ENCODE measurements at places on chromosomes 7 and 10.
A peak's percentile ranks its signal among the peaks of the same experiment; 100 is the strongest.

DNA sequence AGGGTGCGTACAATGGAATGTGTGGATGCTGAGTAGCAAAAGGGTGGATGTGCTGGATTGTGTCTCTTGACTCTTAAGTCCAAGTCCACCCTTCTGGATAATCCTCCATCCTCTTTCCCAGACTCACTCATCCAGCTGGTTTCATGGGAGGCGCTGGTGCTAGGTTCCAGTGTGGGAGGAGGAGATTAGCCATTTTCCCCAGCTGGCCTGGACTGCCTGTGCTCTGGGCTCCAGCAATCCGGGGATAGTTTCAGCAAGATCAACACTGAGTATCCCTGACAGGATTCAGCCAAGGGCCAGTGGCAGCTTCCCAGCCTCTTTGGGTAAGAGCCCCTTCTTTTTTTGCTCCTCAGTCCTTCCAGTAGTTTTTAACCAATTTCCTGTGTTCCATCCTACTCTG is 21.6 kb upstream of the TRIL start:
- no peak overlapping the region for H3K4me3 ChIP-seq
- peaks cover 18% of the 10 kb centered on the region for H3K4me1 ChIP-seq
- no peaks in the 10 kb centered on the region for H3K36me3 ChIP-seq

- no peak overlapping the region for H3K27ac ChIP-seq
- no peaks in the 10 kb centered on the region for H3K36me3 ChIP-seq
- H3K4me3 ChIP-seq, result no peak overlapping the region
- H3K27me3 ChIP-seq, result no peaks in the 10 kb centered on the region
- DNase-seq, result no peak
Measured at GRCh38 chr7:112071856-112072255, 134.3 kb downstream of the DOCK4 start.

- no peaks in the 10 kb centered on the region for H3K36me3 ChIP-seq
- peak overlapping the region; percentile 82 for H3K4me3 ChIP-seq
- no peak for DNase-seq
- no peak overlapping the region for H3K27ac ChIP-seq
- H3K4me1 ChIP-seq, result peaks cover 21% of the 10 kb centered on the region
Measured at GRCh38 chr10:99658622-99659030, 683 bp upstream of the ENTPD7 start.

DNA sequence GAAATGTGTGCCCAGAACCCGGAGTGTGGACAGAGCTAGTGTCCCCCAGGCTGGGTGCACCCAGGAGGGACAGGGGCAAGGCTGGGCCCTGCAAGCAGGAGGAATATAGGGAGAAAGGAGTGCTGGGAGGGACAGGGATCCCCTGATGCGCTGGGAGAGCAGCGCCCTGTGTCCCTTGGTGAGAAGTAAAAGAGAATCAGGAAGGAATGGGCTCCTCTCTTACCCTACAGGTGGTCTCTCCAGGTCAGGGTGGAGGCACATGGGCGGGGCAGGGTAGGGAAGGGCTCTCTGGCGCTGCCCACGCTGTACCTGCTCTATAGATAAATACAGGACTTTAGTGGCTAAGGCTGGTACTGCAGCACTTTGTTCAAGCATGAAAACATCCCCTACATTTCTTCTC is 753.8 kb downstream of the GRID1 start:
- no peak overlapping the region for H3K27ac ChIP-seq
- DNase-seq, result peak; percentile 82
- no peaks in the 10 kb centered on the region for H3K4me1 ChIP-seq
- H3K27me3 ChIP-seq, result no peaks in the 10 kb centered on the region

GRCh38 chr7:28054531-28055160 is 125.9 kb downstream of the JAZF1 start:
- no peak overlapping the region for H3K27ac ChIP-seq
- H3K4me1 ChIP-seq, result peaks cover 18% of the 10 kb centered on the region
- DNase-seq, result no peak
- H3K27me3 ChIP-seq, result no peaks in the 10 kb centered on the region
- H3K4me3 ChIP-seq, result no peak overlapping the region

DNA sequence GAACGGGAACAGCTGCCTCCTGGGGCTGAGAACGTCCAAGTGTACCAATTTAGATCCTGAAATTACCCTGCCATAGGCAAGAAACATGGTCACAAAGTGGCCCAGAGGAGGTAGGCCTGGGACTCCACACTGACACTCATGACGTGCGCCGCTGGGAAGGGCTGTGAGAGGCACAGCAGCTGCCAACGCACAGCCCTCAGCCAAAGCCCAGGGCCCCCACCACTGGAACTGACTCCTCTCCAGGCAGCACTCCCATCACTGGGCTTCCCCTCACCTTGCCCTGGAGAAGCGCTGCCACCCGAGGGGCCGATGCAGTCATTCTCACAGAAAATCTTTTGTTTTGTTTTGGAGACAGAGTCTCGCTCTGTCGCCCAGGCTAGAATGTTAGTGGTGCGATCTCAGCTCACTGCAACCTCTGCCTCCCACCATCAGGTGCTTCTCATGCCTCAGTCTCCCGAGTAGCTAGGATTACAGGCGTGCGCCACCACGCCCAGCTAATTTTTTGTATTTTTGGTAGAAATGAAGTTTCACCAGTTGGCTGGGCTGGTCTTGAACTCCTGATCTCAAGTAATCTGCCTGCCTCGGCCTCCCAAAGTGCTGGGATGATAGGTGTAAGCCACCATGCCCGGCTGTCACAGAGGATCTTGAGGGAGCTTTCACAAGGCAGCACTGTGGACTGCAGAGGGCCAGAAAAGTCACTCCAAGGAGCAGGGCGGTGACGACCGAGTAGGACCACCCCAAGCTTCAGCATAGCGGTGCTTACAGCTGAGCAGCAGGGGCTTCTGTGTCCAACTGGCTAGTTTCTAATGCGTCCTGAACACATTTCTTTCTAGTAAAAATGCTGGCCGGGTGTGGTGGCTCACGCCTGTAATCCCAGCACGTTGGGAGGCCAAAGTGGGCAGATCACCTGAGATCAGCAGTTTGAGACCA is 13.5 kb downstream of the GUSB start:
- H3K4me1 ChIP-seq, result no peaks in the 10 kb centered on the region
- no peaks in the 10 kb centered on the region for H3K27me3 ChIP-seq
- no peak for DNase-seq
- no peak overlapping the region for H3K27ac ChIP-seq
- peaks cover 100% of the 10 kb centered on the region for H3K36me3 ChIP-seq

- H3K4me3 ChIP-seq, result no peak overlapping the region
- H3K36me3 ChIP-seq, result no peaks in the 10 kb centered on the region
- DNase-seq, result no peak
Measured at GRCh38 chr7:17489961-17490360, 191.5 kb downstream of the AHR start.

- H3K27ac ChIP-seq, result no peak overlapping the region
- H3K4me3 ChIP-seq, result no peak overlapping the region
- H3K36me3 ChIP-seq, result no peaks in the 10 kb centered on the region
- no peaks in the 10 kb centered on the region for H3K27me3 ChIP-seq
Measured at GRCh38 chr10:47458466-47459154, 25.3 kb downstream of the ANXA8 start.

- H3K4me1 ChIP-seq, result no peaks in the 10 kb centered on the region
- H3K4me3 ChIP-seq, result no peak overlapping the region
- no peak overlapping the region for H3K27ac ChIP-seq
- no peaks in the 10 kb centered on the region for H3K36me3 ChIP-seq
Measured at GRCh38 chr10:105210546-105210945, 569.5 kb downstream of the SORCS3 start.

- H3K36me3 ChIP-seq, result peaks cover 45% of the 10 kb centered on the region
- H3K4me3 ChIP-seq, result no peak overlapping the region
- peak overlapping the region; percentile 88 for H3K27ac ChIP-seq
- H3K4me1 ChIP-seq, result peaks cover 63% of the 10 kb centered on the region
- no peak for DNase-seq
Measured at GRCh38 chr10:72334196-72334824, 20.4 kb downstream of the DNAJB12 start.

DNA sequence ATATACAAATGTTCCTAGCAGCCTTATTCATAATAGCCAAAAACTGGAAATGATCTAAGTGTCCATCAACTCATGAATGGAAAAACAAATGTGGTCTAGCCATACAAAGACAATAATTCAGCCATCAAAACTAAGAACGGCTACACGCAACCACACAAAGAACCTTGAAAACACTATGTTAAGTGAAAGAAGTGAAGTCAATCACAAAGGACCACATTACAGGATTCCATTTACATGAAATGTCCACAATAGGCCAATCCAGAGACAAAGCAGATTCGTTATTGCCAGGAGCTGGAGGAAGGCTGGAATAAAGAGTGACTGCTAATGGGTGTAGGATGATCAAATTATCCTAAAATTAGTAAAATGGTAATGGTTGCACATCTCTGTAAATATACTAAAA is 21.1 kb downstream of the MKRN1 start:
- H3K36me3 ChIP-seq, result peaks cover 93% of the 10 kb centered on the region
- no peaks in the 10 kb centered on the region for H3K4me1 ChIP-seq
- no peak for DNase-seq
- H3K4me3 ChIP-seq, result no peak overlapping the region

DNA sequence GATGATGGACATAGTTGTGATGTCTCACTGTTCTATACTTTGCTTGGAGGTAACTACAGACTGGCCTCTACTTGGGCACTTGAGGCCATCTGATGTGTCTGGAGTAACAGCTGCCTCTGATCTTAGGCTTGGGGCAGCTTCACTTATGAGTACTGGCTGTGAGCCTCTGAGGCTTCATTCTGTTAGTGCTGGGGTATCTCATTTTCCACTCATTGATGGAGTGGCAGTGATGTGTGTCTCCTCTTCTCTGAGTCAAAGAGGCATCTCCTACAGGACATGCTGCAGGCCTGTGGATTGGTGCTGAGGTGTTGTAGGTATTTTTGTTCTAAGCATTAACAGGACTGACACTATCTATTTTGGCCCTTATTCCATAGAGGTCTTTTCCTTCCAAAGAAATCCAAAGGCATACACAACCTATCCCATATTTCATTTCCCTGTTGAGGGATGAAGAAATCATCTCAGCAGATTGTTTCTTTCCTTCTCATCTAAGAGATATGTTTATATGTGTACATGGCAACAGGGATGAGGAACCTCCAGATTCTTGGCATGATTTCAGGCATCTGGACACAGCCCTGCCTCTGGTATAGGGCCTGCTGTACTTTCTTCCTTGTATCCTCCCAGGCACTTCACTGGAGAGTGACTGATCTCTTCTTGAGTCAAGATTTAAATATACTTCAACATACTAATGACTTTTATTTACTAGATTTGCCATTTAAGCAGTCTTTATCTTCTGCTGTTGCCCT is 65.7 kb upstream of the NOBOX start:
- DNase-seq, result no peak
- no peaks in the 10 kb centered on the region for H3K27me3 ChIP-seq
- H3K36me3 ChIP-seq, result no peaks in the 10 kb centered on the region
- H3K27ac ChIP-seq, result no peak overlapping the region
- peaks cover 8% of the 10 kb centered on the region for H3K4me1 ChIP-seq
- H3K4me3 ChIP-seq, result no peak overlapping the region

GRCh38 chr7:114819616-114820362 is 102.1 kb upstream of the MDFIC start:
- H3K36me3 ChIP-seq, result no peaks in the 10 kb centered on the region
- H3K4me1 ChIP-seq, result peaks cover 42% of the 10 kb centered on the region
- no peak for DNase-seq
- H3K27ac ChIP-seq, result peak overlapping the region; percentile 68
- H3K4me3 ChIP-seq, result no peak overlapping the region

DNA sequence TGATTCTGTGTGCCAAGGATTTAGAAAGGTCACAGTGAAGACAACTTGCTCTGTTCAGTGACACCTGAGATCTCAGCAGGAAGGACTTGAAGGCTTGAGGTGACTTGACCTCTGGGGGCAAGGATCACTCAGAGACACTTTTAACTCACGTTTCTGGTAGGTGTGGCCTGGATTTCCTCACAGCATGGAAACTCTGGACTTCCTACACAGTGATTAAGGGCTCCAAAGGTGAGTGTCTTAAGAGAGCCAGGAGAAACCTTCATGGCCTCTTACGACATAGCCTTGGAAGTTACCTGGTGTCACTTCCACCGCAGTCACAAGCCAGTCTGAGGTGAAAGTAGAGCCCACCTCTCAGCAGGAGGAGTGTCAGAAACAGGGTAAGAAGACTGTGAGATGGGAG is 38.1 kb upstream of the ADO start:
- DNase-seq, result no peak
- H3K4me1 ChIP-seq, result peaks cover 7% of the 10 kb centered on the region
- no peak overlapping the region for H3K4me3 ChIP-seq
- H3K27me3 ChIP-seq, result no peaks in the 10 kb centered on the region
- no peak overlapping the region for H3K27ac ChIP-seq

DNA sequence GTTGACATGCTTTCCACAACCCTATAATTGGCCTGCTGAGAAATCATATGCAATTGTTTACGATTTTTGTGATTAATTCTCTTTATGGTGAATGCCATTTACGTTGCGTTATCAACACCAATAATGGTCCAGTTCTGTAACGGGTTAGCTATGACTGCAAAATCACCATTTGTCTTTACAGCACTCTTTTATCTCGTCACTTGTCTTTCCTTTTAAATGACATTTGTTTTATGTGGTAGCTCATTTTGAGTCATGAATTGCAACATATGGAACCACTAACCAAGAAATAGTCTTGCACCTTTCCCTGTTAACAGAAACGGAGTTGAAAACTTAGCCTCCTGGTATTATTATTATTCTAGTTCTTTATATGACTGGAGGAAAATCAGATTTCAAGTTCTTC is 3.1 kb upstream of the KIAA1217 start:
- H3K27ac ChIP-seq, result no peak overlapping the region
- DNase-seq, result no peak
- H3K36me3 ChIP-seq, result no peaks in the 10 kb centered on the region
- no peak overlapping the region for H3K4me3 ChIP-seq

DNA sequence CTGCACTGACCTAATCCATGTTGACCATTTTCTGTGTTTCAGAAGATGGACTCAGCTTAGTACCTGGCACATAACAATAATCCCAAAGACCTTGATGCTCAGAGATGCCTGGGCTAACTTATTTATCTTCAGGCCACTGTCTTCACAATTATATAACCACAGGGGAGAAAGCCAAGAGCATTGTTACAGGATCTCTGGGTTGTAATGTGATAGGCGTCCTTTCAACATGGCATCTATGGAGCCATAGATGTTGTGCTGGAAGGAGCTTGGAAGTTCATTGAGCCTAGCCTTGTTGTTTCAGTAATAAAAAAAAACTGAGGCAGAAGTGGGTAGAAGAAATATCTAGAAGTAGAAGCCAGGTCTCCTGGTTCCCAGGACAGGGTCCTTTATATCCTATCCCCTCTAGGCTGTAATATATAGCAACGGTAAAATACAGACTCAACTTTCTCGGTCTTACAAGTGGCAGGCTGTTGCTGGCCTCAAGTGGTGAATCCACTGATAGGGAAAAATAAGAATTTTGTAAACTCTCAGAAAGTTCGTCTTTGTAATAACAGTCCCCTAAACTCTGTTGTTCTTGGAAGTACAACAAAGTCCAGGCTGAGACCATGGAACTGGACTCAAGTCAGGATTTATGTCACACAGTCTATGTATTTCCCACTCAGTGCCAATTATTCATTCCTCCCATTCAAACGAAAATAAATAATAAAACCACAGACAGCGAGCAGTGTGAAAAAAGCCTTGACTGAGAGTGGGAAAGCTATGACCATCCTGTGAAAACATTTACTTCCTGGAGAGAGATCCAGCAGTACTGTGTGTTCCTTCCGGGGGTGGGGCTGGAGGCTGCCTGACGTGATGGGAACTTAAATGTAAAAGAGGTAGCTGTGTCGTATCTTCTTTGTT is 277.6 kb downstream of the REEP3 start:
- no peaks in the 10 kb centered on the region for H3K27me3 ChIP-seq
- peak overlapping the region; percentile 26 for H3K4me3 ChIP-seq
- peaks cover 15% of the 10 kb centered on the region for H3K4me1 ChIP-seq
- peak overlapping the region; percentile 32 for H3K27ac ChIP-seq

- DNase-seq, result peak; percentile 92
- no peaks in the 10 kb centered on the region for H3K27me3 ChIP-seq
- no peaks in the 10 kb centered on the region for H3K36me3 ChIP-seq
- peak overlapping the region; percentile 90 for H3K4me3 ChIP-seq
- H3K27ac ChIP-seq, result peak overlapping the region; percentile 96
Measured at GRCh38 chr7:107563081-107563774, 492 bp downstream of the COG5 start.

Measured in esophagus muscularis mucosa (tissue), 4 donors.